Activated B cell treated with CpG ODN at 0.5 μM for 24 hours (primary cell): ENCODE measurements at places on chromosomes 4 and X.

- DNase-seq, result no peak
These were observed 102.7 kb upstream of the DHX15 start for GRCh38 chr4:24686866-24687692.

DNA sequence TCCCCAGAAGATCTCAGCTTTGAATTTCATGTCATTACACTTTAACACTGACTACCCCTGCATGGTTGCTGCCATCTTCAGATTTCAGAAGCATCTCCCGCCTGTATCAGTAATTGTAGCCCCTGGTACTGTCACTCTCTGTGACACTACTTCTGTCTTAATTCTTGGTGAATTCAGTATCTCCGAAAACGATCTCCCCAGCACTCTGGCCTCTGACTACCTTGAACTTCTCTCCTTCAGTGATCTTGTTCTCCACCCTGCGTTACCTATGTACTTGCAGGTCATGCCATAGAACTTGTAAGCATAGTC, 53.8 kb upstream of the ABCG2 start:
- DNase-seq, result no peak

DNA sequence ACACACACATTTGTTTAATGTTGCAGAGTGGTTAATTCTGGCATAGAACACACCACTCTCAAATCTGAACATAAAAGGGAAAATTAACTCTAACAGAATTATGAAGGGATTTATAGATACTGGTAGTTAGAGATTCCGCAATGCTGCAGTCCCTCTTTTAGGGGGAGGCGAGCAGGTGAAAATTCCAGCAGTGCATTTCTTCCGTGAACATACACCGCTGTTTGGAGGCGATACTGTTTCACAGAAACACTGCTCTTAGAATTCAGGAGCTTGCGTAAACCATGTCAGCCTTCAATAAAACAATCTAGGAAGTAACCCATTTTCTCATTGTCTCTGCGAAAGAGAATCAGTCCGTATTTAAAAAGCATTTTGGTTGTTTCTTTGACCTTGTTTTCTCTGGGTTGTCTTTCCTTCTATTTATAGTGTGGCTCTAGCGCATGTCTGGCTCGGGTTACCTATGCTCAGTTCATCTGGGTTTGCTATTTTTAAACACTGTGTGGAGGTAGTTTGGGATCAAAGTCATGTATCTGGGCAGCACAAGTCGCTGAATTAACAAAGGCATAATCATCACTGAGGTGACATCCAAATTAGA, 90.4 kb downstream of the GPAT3 start:
- DNase-seq, result no peak

DNA sequence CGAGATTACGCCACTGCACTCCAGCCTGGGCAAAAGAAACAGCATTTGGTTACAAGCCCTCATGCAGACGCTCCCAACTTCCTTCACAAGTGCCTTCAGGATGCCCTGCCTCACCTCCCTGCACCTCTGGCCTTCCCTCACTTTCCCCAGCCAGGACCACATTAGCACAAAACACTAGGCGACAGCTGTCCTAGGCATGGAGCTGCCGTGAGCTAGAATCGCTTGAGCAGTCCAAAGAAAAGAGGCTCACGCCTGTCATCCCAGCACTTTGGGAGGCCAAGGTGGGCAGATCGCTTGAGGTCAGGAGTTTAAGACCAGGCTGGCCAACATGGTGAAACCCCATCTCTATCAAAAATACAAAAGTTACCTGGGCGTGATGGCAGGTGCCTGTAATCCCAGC, 15.8 kb downstream of the RNF212 start:
- no peak for DNase-seq

DNA sequence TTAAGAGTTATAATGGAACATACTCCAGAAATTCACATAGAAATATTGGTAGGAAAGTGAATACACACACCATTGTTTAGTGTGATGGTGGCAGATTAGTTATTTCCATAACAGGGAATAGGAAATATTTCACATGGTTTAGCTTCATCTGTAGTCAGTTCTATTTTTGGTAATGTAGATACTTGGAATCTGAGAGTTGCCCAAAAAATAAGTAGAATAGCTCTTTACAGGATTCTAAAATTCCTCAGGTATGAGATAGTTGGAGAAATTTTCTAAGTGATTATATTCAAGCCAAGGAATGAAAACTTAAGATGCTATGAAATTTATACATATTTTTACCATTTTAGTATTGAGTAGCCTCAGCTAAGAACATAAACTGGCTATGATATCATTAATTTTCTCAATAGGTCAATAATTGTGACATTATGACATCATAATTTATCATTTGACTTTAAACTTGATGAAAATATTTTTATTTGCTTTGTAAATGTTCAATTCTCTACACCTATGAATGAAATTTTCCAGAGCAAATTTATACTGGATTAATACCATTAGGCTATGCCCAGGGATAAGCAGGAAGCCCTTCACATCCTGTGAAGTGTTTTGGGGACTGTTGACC, 35.8 kb downstream of the CPEB2 start:
- DNase-seq, result no peak

GRCh38 chr4:858831-859451, 33.0 kb upstream of the CPLX1 start:
- no peak for DNase-seq

GRCh38 chr4:89765966-89766365, 71.0 kb downstream of the SNCA start:
- no peak for DNase-seq

DNA sequence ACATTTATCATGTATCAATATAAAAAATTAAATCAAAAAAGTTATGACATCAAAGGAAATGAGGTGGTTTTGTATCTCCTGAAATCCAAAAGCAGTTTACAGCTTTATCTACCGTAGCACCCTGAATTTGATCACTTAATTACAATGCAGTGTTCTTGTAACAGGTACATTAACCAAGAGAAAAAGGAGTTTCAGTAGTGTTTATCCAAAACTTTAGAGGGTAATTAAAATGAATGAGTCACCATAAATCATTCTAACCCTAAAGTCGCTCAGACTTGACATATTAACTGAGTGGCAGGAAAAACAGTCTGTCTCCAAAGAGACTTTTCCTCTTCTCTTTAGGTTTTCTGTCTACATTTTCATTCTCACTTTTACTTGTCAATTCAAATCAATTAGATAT, 907.6 kb upstream of the EPHA5 start:
- no peak for DNase-seq

DNA sequence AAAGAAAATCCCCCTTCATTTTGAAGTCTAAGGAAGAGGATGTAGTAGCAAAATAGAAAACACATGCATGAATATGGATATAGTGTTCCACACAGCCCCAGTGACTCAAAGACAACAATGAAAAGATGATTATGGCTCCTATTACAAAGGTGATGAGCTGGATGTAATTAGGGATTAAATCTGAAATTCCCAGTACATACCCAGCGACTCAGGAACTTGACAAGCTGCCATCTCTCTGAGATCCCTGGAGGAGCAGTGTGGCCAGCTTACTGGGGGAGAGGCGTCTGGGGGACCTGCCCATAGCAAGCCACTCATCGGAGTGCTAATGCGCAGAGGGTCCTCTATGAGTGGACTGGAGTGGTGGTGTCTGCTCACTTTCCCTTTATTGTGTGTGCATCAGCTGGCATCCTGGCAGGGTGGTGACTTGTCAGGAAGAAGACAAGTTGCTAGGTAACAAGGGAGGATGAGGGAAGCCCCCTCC, 42.7 kb upstream of the MGST2 start:
- DNase-seq, result no peak

- no peak for DNase-seq
These were observed 81.0 kb upstream of the STIM2 start for GRCh38 chr4:26779674-26780073.

DNA sequence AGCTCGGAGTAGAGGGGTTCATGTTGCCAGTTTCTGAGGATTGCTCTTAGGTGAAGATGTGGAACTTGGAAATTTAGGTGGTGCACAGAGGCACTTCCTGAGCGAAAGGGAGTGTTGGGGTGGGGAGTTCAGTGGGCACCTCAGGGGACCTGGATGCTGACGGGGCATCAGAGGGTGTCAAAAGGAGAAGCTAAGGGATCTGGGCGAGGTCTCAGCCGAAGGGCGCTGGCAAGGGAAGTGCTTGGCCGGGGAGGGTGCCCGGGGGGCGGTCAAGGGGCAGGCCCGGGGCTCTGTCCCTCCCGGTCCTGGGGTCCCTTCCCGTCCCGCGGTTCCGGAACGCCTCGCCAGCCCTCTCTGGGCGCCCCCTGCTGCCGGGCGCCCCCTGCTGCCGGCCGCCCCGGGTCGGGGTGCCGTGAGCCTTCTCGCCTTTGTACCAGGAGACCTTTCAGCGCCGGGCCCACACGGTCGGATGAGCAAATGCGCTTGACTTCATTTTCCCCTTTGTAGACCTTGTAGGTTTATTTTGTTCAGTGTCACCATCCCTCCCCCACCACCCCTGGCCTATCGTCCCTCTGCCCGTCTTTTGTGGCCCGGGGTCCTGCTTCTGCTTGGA, 3.0 kb upstream of the PHOX2B start:
- DNase-seq, result no peak

- no peak for DNase-seq
These were observed 11.2 kb downstream of the HNRNPD start for GRCh38 chr4:82362565-82362964.

- DNase-seq, result no peak
These were observed 484.1 kb upstream of the CPEB2 start for GRCh38 chr4:14518136-14518535.

GRCh38 chr4:156800463-156800862, 171.1 kb downstream of the PDGFC start:
- DNase-seq, result no peak

DNA sequence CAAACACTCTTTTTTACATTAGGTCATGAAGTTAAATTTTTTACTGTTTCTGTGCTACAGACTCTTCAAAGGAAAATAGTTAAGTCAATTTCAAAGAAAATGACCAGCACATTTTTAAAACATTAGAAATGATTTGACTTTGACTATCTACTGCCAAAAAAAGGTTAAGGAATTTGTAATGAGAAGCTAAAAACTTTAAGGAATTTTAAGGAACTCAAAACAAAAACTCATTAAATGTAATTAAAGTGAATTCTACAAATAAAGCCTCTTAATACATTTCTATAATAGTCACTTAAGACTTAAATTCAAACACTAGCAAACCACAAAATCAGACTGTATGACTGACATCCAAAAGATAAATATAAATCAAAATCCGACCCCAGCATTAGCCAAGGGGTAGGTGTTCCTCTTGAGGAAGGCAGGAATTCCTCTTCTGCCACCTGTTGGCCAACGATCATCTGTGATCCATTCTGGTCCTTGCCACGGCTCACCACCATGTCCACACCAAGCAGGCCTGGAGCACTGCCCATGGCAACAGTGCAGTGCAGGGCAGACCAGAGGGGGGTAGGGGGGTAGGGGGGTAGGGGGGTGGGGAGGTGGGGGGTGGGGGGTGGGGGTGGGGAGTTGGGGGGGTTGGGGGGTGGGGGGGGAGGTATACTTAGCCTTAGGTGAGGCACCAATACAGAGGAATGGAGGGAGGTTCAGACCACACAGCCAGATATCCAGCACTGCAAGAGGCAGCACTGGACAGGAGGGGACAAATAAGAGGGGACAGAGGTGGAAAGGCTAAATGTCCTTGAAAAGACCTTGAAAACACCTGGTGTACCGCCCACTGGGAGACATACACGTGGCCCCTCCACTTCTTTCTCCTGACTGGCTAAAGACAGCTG, 287.4 kb downstream of the CHIC1 start:
- DNase-seq, result no peak

DNA sequence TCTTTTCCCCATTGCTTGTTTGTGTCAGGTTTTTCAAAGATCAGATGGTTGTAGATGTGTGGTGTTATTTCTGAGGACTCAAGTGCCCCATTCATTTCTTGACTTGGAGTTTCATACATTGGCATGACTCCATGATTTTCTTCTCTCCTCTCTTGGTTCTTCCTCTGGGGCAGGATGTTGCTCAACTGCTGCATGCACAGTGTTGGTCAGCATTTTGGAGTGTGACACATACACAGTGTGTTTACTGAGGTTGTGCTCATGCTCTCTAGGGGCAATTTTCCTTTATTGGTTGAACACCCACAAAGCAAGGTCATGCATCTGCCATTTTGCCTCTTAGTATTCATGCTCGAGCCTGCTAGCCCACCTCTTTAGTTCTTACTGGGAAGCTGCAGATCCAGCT, 1993.8 kb downstream of the ARAP2 start:
- no peak for DNase-seq

- no peak for DNase-seq
These were observed 76.3 kb downstream of the SOWAHB start for GRCh38 chr4:76821641-76822040.

- no peak for DNase-seq
These were observed 43.8 kb downstream of the ADGRA3 start for GRCh38 chr4:22471999-22472461.

GRCh38 chr4:26780539-26780938, 80.1 kb upstream of the STIM2 start:
- DNase-seq, result no peak

GRCh38 chrX:42220083-42220482, 296.7 kb upstream of the CASK start:
- no peak for DNase-seq

DNA sequence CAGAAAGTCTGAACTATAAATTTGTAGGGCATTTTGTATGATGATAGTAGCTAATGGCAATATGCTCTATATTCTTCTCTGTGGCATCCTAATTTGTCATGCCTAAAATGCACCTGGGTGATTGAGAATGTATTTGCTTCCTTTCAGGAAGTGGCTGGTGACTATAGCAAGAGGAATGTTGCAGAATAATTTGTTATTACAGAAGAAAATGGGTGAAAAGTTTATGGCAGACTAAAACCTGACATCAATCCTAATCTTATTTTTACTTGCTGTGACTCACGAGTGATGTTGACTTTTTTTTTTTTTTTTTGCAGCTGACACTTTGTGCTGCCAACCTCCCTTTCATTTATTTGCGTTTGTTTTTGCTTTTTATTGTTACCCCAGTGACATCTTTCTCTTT, 141.1 kb downstream of the MSL3 start:
- no peak for DNase-seq

DNA sequence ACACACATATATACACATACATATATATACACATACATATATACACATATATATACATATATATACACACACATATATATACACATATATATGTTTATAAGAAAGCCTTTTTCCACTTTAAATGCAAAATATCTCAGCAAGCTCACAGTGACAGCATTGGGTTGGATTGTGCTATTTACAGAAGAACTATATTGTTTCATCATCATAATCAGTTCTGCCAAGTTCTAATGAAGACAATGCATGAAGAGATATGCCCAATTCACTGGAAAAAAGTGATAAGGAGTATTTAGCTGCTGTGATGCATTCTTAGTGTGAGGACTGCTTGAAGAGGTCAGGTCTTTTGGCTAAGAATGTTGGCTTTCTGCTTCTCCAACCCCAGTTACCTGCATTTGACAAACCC, 54.4 kb downstream of the RNF150 start:
- DNase-seq, result no peak

- DNase-seq, result no peak
These were observed 737.6 kb downstream of the TRIML1 start for GRCh38 chr4:188876881-188877280.
